ENCODE measurements at places on chromosomes 1 and 21.

DNA sequence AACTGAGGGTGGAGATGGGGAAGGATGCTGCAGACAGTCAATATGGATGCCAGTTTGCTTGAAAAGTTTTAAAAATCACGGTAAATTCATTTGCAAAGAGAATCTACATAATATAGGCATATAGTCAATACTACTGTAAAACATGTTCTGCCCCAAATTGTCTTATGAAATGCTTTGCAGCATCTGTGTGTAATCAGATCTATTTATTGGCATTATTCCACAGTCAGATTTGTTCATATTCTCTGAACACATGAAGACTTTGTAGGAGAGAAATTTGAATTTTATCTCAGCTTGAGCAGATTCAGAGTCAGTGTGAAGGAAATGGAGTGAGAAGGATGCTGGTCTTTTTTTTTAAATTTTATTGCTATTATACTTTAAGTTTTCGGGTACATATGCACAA lies 88.5 kb downstream of the PLPPR4 start:
- no peak for DNase-seq

DNA sequence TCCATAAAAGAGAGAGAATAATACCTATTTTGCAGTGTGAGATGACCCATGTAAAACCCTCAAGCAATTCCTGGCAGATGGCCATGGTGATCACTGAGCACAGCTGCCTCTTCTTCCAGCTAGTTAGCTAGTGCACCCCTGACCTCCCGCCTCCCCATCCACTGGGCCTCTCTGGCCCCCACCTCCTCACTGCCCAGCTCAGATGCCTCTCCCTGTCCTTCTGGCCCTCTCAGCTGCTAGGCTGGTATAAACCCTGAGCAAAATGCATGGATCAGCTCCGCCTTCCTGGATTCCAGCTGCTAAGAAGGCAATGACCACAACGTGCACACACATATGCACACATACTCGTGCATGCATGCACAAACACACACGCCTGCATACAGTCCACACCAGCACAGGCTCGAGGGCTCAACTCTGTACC lies 117.2 kb downstream of the DMRTB1 start:
- DNase-seq: no peak

DNA sequence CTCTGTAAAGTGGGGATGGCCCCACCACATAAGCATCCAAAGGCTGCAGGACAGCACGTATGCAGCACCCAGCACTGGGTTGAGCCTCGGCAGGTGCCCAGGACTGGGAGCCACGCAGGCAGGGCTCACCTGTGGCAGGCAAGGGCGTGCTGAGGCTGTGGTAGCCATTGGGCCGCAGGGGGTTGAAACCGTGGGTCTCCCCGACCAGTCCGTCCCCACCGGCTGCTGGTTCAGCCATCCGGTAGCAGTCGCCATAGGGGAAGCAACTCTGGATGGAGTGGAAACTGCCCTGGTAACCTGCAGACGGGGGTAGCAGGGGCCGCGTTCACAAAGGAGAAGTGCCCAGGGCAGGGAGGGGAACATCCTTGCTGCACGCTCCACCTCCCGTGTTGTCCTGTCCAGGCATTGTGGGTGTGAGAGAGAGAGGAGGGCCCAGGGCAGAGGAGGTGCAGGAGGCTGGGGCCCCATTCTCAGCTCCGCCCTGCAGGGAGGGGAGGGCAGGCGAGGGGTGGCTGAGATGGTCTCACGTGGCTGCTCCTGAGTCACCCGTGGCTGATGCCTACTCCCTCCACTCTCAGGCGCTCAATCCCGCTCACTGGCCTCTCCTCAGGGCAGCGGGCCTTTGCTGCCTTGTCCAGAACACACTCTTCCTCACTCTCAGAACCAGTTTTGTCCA lies 49.9 kb downstream of the DMRTB1 start:
- DNase-seq: no peak

DNA sequence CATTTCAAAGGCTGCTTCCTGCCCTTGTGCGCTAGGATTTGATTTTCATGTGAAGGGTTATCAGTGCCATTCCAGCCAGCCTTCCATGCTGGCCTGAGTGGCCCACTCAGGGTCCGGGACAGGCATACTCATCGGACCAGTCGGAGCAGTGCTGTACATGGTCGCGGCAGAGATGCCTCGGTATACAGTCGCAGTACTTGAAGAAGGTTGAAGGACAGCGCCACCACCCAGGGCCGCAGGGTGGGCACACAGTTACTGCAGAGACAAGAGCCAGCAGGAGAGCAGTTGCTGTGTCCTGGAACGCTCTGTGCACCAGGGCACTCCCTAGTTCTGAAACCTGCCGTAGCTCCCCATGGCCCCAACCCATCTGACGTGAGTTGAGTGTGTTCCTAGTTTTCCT lies 9.1 kb downstream of the LDLRAD1 start:
- DNase-seq: no peak

DNA sequence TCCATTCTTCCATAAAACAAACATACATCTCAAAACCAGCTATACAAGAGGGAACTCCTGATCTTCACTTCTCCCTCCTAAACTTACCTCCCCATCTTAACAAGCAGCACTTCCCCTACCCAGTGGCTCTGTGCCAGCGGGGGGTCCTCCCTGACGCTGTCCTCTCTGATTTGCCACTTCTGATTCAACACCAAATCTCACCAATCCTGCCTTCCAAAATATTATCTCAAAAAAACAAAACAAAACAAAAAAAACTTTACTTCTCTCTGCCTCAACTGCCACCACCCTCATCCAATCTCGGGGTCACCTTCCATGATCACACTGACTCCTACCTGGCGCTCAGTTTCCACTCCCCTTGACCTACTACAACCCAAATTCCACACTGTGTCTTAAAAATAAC lies 72.8 kb downstream of the SLC45A1 start:
- DNase-seq: no peak

- no peak for DNase-seq
Measured at GRCh38 chr1:27192039-27192529, 37.2 kb upstream of the SLC9A1 start.

DNA sequence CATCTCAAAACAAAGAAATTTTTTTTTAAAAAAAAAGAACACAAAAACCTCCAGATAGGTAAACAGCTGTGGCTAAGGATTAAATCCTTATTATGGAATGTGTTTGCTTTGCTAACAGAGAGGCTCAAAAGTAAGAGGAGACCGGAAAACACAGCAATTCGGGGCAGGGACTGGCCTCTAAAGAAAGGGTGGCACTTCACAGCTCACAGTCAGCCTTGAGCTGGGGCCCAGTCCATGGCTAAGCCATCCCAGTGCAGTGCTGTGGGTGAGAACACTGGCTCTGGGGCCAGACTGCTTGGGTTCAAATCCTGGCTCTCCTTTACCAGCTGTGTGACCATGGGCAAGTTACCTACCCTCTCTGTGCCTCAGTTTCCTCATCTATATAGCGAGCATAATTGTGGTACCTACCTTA lies 28.2 kb downstream of the KIF17 start:
- DNase-seq: no peak

DNA sequence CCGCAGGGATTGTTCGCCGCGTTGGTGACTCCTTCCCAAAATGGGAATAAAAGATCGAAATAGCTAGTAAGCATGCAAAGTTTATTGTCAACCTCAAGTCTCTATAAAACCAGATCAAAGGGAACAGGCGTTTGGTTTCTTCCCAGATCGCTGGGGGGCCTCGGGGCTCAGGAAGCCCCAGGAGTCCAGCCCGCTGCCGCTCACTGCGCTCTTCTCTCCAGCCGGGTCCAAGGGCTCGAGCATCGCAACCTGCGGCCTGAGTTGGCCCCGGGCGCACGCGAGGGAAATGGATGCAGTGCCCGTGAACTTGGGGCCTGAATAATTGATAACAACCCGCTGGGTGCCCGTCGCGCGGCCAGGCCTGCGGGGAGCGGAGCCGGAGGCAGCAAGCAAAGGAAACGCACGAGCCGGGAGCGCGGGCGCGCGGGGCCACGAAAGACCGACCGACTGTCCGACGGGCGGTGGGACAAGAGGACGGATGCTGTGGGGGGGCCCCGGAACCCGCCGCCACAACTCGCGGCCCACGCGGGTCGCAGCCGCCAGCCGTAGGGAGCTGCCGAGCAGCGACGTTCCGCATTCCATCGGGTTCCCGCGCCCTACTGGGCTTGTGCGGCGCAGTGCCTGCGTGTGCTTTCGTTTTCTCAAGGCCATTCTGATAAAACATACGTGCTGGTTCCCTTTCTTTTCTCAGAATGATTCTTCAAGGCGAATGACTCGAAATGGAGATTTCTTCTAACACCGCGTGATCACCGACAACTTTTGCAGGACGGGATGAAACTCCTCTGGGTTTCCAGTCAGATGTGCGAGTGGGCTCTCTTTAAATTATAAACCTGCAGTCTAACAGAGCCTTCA lies 14.0 kb upstream of the ALX3 start:
- no peak for DNase-seq

GRCh38 chr1:117644696-117645311 lies 39.0 kb downstream of the TENT5C start:
- DNase-seq: no peak

DNA sequence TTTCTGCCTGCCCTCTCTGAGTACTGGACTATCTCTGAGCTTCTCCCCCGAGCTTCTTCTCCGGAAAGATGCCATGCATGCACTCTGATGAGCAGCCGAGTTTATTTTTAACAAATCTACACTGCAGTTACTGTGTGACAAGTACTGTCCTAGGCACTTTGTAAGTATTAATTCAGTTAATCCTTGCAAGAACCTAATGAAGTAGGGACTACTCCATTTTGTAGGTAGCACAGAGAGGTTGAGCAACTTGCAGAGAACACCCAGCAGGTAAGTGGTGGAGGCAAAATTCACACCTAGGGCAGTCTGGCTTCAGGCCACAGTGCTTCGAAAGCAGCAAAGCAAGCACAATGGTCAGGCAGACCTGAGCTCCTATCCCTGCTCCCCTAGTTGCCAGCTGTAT lies 3.8 kb upstream of the TAL1 start:
- no peak for DNase-seq
